ENCODE measurements at places on chromosomes 16 and 17.
A peak's percentile ranks its signal among the peaks of the same experiment; 100 is the strongest.

- no peak for DNase-seq
Observed at GRCh38 chr17:65514541-65514940, 46.9 kb downstream of the AXIN2 start.

GRCh38 chr16:69123910-69124309 is 8.5 kb downstream of the CHTF8 start:
- peak; percentile 59 for DNase-seq

GRCh38 chr16:535446-536405 is 8.2 kb downstream of the CAPN15 start:
- DNase-seq = peak; percentile 82

GRCh38 chr17:44223541-44224071 is 4.1 kb upstream of the UBTF start:
- peak; percentile 96 for DNase-seq

- no peak for DNase-seq
Observed at GRCh38 chr16:73065632-73066330, 17.9 kb upstream of the ZFHX3 start.

Data from adrenal gland (tissue), 19 donors.